ENCODE measurements at places on chromosomes 3 and 15.
A peak's percentile ranks its signal among the peaks of the same experiment; 100 is the strongest.

- no peak overlapping the region for H3K4me3 ChIP-seq
- H3K4me1 ChIP-seq = peaks cover 1% of the 10 kb centered on the region
- no peak overlapping the region for H3K27ac ChIP-seq
- no peaks in the 10 kb centered on the region for H3K27me3 ChIP-seq
Measured at GRCh38 chr3:2713923-2714322, 396.3 kb downstream of the IL5RA start.

GRCh38 chr3:114365909-114366308, 72.1 kb downstream of the TIGIT start:
- H3K36me3 ChIP-seq = peaks cover 5% of the 10 kb centered on the region
- no peak overlapping the region for H3K4me3 ChIP-seq
- no peak overlapping the region for H3K27ac ChIP-seq
- peaks cover 9% of the 10 kb centered on the region for H3K4me1 ChIP-seq
- no peaks in the 10 kb centered on the region for H3K27me3 ChIP-seq

- no peak for DNase-seq
- H3K4me1 ChIP-seq = peaks cover 3% of the 10 kb centered on the region
- H3K36me3 ChIP-seq = peaks cover 25% of the 10 kb centered on the region
- H3K27ac ChIP-seq = peak overlapping the region; percentile 86
- no peaks in the 10 kb centered on the region for H3K27me3 ChIP-seq
Measured at GRCh38 chr3:136332776-136333175, 82.6 kb downstream of the PCCB start.

GRCh38 chr3:12369598-12369997, 80.7 kb downstream of the PPARG start:
- H3K4me1 ChIP-seq = no peaks in the 10 kb centered on the region
- no peak overlapping the region for H3K4me3 ChIP-seq
- no peak for DNase-seq
- H3K36me3 ChIP-seq = no peaks in the 10 kb centered on the region
- H3K27me3 ChIP-seq = peaks cover 41% of the 10 kb centered on the region

GRCh38 chr15:82081914-82082762, 36.3 kb upstream of the MEX3B start:
- H3K27me3 ChIP-seq = peaks cover 43% of the 10 kb centered on the region
- no peaks in the 10 kb centered on the region for H3K4me1 ChIP-seq
- no peaks in the 10 kb centered on the region for H3K36me3 ChIP-seq
- H3K4me3 ChIP-seq = no peak overlapping the region

DNA sequence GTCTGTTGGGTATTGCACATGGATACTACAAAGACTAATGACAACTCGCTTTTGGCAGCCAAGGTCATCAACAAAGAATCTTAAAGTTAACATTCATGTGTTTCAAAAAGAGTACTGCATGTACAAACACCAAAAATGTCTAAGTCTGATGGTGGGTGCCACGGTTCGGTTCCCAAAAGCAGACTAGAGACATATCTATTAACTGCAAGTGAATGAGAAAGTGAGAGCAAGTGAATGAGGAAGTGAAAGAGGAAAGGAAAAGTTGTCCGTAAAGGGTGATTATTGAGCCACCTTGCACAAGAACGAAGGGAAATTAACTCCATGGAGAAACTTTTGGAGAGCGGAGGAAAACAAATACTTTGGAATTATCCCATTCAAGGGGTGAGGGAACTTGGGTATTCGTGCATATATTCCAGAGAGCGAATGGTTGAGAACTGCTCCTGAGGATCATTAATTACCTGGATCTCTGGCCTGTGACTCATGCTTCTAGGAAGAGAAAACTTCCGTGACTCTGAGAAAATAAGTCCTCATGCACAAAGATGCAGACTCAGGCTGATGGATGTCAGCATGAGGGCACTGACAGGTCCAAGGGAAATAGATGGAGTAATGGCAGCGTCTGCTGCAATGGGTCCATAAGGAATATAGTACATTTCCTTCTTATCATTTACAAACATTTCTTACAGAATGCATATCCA, 336.5 kb upstream of the TGFBR2 start:
- no peaks in the 10 kb centered on the region for H3K36me3 ChIP-seq
- no peaks in the 10 kb centered on the region for H3K27me3 ChIP-seq
- DNase-seq = no peak
- H3K4me1 ChIP-seq = peaks cover 1% of the 10 kb centered on the region
- H3K4me3 ChIP-seq = no peak overlapping the region

Data from effector memory CD8-positive, alpha-beta T cell (primary cell).